ENCODE measurements at places on chromosomes 2 and 18.

- peak; percentile 25 for DNase-seq
Observed at GRCh38 chr18:11752116-11752911, 63.2 kb downstream of the GNAL start.

GRCh38 chr2:219619235-219619634, 8.2 kb upstream of the SLC4A3 start:
- DNase-seq = no peak

DNA sequence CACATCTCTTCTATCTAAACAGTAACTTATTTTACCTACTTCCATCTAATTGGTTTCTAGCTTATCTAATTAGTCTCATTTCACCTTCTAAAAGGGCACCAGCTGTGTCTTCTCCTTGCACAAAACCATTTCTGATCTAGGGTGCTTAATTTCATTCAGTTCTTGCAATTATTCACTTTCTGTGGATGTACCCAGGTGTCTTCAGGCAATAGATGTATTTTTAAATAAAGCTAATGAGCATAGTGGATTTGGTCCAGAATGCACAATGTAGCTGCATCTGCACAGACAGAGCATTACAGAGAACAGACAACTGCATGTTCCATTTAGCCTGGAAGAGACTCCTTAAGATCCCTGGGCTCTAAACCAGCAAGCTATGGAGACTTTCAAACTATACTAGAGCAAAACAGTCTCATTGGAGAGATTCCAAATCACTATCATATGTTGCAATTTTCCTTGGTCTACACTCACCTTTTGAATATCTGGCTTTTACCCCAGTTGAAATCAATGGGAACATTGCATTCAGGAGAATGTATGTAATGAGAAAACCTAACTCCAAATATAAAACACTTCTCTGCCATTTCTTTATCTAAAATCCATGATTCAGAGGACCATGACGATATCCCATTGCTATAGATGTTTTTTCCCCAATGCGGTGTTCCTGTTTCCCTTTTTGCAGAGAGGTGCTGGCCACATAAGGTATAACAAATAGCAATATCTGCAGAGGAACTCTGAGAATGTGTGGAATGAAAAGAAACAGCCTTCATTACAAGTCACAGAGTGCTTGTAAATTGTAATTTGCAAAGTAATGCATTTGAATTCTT, 3.5 kb upstream of the RFX8 start:
- DNase-seq = no peak

DNA sequence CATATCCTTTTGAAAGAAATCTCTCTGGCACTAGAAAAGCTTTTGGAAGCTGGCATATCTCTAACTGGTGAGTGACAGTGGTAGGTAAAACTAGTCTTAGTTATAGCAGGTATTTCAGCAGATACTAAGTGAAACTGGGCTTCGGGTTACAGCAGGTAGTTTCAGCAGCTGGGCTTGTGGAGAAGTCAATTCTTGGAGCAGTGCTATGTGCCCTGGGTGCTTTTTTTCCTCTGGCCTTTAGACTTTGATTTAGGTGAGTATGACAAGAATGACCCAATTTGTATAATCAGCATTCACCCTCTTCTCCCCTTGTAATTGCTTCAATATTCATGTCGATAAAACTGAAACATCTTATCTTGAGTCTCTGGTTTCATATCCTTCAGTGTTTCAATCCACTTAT, 123.1 kb downstream of the KYNU start:
- DNase-seq = no peak

- no peak for DNase-seq
Observed at GRCh38 chr2:234060236-234060635, 9.7 kb downstream of the SPP2 start.

DNA sequence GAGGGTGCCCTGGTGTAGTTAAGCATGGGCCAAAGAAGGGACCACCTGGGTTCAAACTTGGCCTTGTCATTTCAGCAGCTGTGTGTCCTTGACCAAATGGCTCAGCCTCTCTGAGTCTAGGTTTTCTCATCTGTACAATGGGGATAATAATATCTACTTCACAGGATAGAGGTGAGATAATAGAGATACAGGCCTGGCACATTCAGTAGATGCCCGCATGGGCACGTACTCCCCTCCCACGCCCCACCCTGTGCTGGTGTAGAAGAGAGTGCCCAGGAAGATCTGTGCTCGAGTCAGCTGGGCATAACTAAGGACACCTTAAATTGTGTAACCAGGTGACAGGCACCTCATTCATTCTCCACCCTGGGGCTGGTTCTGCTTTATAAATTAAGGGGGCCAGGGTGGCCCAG, 8.4 kb upstream of the TMEM185B start:
- no peak for DNase-seq

GRCh38 chr2:58796239-58796910, 555.2 kb upstream of the FANCL start:
- no peak for DNase-seq

- no peak for DNase-seq
Observed at GRCh38 chr18:54043484-54044251, 180.8 kb downstream of the MBD2 start.

DNA sequence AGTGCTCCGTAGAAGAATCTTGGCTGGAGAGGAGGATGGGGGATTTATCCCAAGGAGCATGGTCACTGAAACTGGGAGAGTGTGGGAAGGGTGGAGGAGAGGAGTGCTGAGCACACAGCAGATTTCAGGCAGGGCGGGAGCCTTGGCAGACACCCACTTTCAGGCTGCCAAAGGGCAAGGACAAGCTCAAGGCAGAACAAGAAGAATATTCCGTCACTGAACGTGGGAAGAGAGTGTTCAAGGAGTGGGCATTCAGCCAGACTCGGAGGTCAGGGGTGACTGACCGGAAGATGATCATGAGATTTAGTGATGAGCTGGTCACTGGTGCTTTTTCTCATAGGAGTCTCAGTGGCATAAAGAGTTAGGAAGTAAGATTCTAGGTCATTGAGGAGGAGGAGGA, 136.2 kb upstream of the RASGRP3 start:
- DNase-seq = no peak

GRCh38 chr2:105055613-105056012, 17.7 kb downstream of the MRPS9 start:
- DNase-seq = no peak

- DNase-seq = no peak
Observed at GRCh38 chr2:232668805-232669444, 28.2 kb upstream of the GIGYF2 start.

DNA sequence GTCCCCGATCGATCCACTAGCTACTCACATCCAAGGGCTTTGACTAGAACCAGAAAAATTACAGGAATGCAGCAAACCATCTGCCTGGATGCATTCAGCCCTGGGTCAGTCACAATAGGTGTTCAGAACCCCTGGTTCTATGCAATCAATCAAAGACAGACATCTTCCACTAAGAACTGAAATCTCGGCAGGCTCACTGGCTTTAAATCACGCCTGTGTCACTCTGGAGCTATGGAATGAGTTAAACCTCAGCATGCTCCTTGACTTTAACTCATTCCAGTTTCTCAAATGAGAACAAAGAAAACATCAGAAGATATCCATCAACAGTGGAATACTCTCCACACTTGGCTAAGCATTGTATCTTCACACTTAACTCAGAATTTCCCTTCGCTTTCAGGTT, 68.1 kb upstream of the SPTBN1 start:
- no peak for DNase-seq

DNA sequence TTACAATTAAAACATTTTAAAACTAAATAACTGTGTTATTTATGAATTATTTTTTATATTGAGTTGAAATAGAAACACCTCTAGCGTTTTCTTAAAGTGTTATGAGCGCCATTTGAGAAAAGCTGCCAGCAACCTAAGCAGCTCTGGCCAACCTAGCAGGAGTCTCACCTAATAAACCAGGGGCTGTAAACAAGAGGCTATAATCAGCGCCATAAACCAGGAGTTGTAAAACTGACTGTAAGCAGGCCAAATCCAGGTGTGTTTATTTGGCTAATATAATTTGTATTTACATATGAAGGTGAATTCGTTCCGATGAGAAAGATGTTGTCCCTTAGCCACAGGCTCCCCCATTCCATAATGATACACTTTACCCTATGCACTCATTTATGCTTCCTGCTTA, 34.7 kb downstream of the LRRTM1 start:
- no peak for DNase-seq

DNA sequence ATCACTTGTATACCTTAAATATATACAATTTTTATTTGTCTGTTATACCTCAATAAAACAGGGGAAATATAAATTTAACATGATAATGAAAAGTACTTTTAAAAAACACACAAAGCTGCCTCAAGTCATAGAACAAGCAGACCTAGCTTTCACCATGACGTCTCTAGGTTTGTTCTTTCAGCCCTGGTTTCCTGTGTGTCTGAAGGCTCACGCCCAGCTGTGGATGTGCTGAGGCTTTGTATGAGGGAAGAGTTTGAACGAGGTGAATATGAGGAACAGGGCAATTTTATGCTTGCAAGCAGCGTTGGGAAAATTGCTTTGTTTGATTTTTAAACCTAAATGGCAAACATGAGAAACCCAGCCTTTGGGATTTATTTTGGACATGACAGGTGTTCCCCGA, 15.3 kb downstream of the SH3RF3 start:
- no peak for DNase-seq

- DNase-seq = no peak
Observed at GRCh38 chr2:175168564-175168945, 552 bp upstream of the ATF2 start.

GRCh38 chr2:118973542-118973951, 31.6 kb downstream of the MARCO start:
- DNase-seq = no peak

DNA sequence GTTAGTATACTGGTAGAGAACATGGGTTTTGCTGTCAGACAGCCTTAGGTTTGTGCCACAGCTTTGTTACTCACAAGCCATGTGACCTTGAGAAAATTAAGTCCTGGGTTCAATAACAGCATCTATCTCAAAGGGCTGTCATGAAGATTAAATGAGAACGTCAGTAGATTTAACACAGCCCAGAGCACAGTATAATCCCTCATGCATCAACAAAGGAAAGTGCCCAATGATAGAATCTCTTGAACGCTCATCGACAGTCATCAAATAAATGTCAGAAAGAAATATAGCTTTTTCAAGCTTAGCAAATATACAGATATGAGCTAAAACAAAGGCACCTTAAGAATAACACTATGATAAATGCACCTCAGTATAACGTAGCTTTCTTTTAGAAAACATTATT, 22.3 kb downstream of the CUL3 start:
- DNase-seq = no peak

DNA sequence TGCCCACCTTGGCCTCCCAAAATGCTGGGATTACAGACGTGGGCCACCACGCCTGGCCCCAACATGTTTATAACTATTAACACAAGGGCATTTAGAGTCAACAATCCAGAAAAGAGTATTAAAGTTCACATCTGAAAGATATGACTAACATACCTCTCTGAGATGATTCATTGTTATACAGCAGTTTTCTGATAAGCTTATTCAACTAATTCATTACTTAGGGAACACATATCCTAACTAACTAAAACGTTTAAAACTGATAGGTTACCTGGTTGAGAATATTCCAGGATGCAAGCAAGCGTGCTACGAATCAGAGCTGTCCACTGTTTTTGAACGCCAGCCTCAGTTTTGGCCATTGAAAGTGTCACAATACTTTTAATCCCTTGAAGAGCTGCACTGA, 34.0 kb upstream of the STRN start:
- no peak for DNase-seq

DNA sequence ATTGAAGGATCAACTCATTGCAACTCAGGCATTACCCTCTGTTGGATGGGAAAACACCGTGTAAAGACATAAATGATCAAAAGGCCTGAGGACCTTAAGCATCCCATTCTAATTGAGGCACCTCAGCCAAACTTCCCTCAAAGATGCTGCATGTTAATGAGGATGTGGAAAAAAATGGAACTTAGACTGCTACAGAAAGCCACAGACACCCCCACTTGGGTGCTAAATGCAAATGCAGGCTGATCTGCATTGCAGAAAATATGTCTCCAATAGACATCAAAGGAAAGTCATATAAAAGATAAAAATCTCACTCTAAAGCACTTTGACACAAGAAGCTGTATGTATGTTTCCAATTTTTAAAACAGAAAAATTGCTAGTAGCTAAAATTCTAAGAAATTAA, 504.7 kb downstream of the KCNJ3 start:
- DNase-seq = no peak

DNA sequence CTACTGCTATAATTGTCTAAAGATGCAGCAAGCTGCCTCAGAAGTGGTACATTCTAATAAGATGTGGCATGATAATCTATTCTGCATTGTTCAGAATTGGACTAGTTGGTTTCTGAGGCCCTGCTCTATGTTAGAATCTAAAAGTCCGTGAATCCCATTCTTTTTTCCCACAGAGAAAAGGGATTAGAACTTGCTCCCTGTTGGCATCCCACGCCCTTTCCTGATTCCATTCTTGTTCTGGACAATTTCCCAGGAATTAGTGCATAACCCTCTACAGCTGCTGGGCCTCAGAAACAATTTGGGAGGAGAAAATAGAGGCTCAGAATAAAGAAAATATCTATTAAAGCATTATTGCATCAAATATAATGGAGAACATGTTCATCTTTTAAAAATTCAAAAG, 282.7 kb downstream of the NRXN1 start:
- DNase-seq = no peak

DNA sequence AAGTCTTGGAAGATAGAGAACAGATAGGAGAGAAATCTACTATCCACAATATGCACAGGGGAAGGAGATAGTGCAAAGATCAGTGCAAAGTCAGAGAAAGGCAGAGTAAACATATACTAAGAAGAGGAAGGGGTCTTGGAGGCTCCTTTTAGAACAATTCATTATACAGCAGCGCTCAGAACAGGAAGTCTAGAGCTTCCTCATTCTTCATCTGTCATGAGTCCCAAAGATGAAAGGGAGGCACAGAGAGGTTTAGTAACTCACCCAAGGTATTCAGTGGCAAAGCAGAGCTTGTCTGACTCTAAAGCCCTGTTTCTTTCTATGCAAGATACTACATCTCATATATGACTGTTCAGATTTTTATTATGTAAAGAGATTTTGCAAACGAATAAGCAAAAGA, 1.4 kb downstream of the SP110 start:
- no peak for DNase-seq

- DNase-seq = no peak
Observed at GRCh38 chr2:172177581-172177980, 74.9 kb upstream of the DLX2 start.

GRCh38 chr2:108082978-108083377, 96.7 kb downstream of the SLC5A7 start:
- no peak for DNase-seq

DNA sequence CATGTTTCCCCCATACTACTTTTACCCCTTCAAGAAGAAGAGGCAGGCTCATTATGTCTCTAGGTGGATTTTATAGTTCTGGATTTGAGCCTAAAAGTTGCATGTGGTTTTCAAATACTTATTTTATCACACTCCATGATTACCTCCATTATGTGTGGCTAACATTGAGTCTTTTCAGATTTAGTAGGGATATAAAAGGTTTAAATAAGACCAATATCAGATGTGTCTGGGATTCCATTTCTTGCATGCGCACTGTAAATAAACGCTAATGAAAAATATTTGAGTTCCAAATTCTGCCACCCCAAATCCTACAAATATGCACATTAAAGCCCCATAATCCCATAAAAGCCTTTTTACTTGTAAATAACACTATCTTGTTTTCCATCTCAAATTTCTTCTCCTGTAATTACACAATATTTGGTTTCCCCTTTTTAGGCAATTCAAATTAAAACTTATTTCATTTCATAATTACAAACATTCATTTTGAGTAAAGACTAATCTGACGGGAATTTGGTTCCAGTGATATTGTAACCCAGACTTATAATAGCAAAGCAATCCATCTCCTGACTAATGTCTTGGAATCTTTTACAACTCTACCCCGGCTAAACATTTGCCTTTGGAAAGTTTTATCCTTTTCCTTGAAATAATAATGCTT, 600.0 kb downstream of the SLC4A3 start:
- DNase-seq = no peak

GRCh38 chr2:95275151-95275515, 884 bp downstream of the PROM2 start:
- DNase-seq = no peak

All from GM18507 (cell line).